ENCODE measurements at places on chromosomes 11 and 22.
A peak's percentile ranks its signal among the peaks of the same experiment; 100 is the strongest.

GRCh38 chr11:125132596-125132995 is 21.2 kb upstream of the TMEM218 start:
- no peak for DNase-seq

DNA sequence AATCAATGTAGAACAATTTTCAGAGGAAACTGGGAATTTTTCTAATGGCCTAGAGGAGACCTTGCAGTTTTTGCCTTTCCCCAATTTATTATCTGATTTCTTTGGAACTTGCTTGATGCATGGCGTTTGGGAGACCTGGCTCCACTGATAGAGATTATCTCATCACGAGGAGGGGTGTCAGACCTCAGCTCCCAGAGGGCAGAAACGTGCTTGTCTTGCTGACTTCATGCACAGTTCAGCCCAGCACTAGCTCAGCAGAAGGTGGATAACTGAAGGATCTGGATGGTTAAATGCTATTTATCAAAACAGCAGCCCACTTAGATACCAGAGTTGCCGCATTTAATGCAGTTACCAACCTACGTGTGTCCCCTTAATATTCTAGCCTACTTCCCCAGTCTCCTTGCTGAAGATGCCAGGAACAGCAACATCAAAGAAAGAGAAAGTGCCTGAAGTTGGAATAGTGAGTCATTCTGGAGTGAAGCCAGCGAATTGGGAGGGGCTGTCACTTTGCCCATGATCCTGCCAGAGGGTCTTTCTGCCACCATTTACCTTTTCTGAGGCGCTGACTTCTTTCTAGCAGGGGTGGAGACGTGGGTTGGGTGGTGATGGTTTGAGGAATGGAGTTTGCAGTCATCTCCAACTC is 133.5 kb upstream of the CADM1 start:
- no peak for DNase-seq

DNA sequence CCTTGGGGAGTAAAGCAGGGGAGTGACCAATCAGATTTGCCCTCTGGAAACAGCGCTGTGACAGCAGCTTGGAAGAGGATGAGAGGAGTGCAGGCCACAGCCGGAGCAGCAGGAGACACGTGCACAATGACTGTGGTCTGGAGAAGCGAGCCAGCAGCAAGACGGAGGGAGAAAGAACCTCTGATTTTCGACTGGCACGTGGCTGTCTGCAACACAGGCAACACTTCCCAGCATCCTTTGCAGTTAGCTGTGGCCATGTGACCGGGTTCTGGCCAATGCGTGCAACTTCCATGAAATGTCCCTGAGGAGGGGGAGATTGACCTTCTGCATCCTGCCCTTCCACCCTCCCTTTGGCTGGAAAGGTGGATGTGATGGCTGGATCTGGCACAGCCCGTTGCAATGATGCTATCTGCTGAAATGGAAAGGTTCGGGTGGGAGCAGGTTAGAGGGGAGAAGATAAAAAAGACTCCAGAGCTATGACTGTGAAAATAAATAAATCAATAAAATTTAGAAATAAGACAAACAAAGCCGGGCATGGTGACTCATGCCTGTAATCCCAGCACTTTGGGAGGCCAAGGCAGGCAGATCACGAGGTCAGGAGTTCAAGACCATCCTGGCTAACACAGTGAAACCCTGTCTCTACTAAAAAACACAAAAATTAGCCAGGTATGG is 15.6 kb downstream of the PLA2G6 start:
- DNase-seq, result no peak

GRCh38 chr22:49906799-49907290 is 11.4 kb downstream of the ALG12 start:
- DNase-seq, result no peak

DNA sequence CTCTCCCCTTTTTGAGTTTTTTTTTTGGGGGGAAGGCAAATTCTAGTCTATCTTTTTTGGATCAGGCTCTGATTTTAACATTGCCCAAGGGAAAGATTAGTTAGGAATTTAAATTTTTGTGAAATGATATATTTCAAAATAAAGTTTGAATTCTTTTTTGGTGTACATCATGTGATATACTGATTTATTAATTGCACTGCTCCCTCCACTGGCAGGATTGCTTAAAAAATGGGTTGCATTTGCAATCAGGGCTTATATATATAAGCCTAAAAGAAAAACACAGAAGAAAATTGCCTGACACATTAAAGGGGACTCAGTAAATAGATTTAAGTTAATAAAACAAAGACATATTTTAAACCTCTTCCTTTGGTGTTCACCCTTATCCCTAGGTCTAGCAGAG is 1.2 kb downstream of the DYNC2H1 start:
- no peak for DNase-seq

DNA sequence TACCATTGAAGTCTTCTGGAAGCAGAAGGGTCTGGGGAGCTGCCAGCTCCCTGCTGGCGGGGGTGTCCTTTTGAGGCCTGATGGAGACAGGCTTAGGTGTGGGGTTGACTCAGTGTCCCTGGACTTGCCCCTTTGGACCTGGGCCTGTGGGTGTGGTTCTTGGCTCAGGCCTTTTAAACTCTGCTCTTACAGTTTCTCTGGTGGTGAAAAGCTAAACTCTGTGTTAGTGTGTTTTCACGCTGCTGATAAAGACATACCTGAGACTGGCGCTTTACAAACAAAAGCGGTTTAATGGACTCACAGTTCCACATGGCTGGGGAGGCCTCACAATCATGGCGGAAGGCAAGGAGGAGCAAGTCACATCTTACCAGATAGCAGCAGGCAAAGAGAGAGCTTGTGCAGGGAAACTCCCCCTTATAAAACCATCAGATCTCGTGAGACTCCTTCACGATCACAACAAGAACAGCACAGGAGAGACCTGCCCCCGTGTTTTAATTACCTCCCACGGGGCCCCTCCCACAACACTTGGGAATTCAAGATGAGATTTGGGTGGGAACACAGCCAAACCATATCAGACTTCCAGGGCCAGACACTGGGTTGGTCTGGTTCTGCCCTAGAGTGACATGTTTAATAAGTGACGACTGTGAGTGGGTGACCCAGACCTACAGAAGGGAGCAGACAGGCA is 26.5 kb downstream of the GRAMD4 start:
- DNase-seq, result no peak

DNA sequence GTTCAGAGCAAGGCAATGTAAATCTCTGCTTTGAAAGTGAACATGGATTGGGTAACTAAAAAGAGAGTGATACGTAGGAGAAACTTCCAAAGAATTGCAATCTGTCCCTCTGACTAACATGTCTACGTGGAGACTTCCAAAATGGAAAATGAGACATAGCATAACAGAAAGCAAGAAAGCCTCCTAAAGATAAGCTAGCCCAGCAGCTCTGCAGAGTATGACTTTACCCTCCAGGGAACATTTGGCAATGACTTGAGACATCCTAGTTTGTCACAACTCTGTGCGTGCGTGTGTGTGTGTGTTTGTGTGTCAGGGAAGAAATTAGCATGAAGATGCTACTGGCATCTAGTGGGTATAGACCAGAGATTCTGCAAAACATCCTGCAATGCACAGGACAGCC is 817.4 kb downstream of the NTM start:
- DNase-seq, result no peak

- DNase-seq, result peak; percentile 81
Measured at GRCh38 chr11:59171508-59172322, at the start of gene DTX4. DTX4 (plus strand) TSS chr11:59172132; CDS start chr11:59172596, 464 bp downstream.

DNA sequence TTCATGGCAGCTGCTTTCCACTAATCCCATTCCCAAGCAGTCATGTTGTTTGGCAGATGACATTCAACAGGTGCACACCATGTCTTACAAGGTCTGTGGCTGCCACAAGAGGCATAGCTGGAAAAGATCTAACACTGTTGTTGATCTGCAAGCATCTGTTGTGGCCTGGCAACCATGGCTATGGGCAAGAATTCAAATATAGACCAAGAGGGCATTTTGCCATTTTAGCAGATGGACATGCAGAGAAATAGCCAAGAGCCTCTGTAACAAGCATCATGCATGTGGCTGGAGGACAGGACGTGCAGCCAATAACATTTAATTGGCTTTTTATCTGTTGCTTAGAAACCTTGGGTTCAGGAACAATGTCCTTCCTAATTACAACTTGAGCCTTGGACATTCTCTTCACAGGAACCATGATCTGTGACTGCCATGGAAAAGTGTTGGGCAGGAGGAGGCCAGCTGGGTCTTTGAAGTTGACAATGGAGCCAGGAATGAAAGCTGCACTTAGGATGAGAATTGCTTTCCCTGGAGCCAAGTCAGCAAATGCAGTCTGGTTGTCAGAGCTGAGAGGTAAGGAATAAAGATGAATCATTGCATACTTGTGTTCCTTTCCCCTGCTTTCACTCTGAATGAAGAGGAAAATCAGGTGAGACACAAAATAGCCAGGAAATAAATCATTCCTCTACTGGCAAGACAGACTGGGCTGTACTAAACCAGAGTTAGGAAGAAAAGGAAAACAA is 113.6 kb upstream of the ANO5 start:
- no peak for DNase-seq

DNA sequence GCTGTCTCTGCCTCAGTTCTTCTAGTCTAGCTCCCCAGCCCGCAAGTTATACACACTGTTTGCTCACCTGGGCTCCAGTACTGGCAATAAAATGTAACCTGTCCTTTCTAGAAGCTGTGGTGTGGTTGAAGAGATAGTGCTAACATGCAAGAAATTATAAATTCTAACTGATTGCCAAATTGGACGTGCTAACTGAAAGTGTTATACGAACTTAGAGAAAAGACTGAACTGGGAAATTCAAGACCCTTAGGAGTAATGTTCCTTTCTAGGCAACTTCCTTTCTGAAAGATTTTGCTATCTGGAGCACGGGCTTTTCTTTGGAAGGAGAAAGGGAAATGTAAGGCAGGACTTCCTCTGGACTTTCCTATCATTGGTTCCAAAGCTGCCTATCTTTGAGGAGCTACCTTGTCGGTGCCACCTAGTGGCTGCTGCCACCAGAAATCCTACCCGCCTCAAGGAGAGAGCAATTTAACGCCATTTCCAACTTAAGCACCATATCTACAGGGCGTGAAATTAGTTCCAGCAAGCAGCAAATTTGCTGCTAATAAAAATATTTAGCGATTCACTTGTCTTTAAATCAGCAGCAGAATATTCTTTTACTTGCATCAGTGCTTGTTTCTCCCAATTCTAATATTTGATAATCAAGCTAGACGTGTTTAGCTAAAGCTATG is 12.7 kb upstream of the TMEM218 start:
- DNase-seq, result no peak

- DNase-seq, result no peak
Measured at GRCh38 chr11:67354075-67355022, 1.0 kb upstream of the POLD4 start.

GRCh38 chr11:124194293-124195188 is 11.4 kb downstream of the OR10D3 start:
- no peak for DNase-seq

DNA sequence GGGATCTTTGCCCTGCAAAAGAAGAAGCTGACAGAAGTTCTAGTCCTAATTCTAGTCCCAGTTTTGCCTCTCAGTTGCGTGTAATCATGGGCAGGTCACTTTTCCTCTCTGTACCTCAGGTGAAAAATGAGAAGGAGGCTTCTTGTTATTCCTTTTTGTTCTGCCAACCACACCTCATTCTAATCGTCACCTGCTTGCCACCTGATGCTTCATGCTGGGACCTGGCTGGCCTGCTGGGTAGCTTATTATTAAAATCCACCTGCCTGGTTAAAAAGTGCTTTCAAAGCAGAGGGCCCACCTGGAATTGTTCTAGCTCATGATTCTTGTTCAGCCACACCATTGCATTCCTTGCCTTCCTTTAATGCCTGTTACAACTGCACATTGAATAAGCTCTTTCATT is 8.4 kb upstream of the ALG8 start:
- no peak for DNase-seq

- no peak for DNase-seq
Measured at GRCh38 chr11:6530848-6531247, 33.8 kb downstream of the DNHD1 start.

DNA sequence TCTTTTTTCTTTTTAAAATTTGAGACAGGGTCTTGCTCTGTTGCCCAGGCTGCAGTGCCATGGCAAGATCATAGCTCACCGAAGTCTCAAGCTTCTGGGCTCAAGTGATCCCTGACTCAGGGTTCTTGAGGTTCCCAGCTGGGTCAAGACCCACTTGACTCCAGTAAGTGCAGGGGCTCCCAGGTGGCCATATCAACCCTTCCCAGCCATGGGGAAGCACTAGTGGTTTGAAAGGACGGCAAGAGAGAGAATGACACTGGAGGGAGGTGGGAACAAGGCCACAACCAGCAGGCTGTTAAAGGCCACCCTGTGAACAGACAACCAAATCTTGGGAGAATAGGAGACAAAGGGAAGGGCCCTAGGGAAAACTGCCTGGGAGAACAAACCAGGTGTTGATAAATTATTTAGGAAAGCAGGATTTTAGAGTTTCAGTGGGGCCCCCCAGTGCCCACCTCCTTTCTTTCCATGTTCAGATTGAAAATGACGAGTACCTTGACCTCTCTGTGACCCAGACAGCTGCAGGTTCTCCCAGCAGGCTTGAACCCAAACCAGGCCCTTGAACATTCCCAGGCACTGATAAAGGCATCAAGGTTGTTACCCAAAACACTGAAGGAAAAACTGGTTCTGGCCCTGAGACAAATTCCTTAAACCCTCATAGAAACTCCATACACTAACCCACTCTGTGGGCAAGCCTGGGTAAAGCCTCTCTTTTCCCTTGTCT is 28.8 kb downstream of the KLHL22 start:
- no peak for DNase-seq

DNA sequence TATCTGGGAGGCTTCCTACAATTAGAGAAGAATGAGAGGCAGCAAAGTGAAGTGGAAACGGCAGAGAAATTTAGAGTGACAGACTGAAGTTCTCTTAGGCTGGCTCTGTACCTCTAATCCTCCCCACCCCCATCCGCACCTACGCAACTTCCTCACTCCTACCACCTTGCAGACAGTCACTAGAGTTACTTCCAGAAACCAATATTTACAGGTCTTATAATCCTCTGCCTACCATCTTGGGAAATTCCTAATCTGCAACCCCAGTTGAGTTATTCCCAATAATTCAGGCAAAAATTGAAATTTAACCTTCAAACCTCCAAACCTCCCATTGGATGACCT is 71.7 kb downstream of the PAK1 start:
- DNase-seq, result no peak

GRCh38 chr11:74465291-74465708 is 2.0 kb downstream of the KCNE3 start:
- DNase-seq, result no peak

GRCh38 chr11:102486584-102486983 is 34.0 kb upstream of the TMEM123 start:
- DNase-seq, result no peak
